ENCODE measurements at places on chromosomes 12 and 14.

DNA sequence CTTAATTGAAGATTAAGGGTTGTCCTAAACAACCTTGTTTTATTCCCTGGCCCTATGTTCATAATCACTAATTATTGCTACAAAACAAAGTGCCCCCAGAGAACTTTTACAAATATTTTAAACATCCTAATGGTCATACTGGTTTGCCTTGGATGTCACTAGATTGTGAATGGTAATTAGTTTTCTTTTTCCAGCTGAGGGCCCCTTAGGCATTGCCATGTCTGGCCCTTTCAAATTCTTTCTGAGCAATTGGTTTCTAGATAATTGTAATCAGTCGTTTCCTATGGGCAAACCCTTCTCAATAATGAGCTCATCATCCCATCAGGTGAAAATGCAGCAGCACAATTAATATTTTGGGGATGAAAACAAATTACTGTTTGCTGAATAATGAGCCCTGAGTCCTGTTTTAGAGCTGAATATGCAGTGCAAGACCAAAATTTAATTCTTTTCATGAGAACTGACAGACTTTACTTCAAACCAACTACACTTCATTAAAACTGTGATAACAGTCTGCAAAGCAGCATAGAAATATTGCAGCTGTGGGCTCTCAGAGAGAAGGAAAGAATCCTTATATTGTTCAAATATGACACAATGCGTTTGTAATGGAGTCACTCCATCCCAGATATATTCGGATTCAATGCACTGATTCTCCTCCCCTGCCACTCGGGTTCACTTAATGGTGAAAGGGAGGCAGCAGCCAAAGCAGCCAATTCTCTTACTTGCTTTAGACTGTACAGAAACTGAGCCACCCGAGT, 67.7 kb upstream of the ARHGAP5 start:
- DNase-seq = no peak

DNA sequence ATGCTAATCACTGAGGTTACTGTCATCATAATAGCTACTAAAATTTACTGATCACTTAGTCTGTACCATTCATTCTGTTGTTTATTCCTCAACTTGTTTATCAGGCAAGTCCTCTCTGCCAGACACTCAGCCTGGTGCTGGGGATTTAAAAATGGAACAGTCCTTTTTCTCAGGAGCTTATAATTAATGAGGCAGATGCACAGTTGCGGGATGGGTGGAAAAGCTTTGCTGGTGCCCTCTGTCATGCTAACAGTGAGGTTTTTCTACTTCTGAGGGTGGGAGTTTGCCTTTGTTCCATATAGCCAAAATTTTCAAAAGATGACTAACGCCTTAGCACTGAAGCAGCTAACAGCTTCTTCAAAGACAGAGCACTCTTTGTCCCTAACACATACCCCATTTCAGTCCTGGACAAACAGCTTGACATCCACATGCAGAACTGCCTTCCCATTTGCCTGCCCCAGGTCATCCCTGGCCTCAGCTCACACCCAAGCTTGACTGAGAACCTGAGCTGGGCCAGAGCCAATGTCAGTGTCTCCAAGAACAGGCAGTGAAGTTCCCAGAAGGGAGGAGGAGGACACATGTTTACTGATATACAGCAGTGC, 30.8 kb upstream of the HSPB8 start:
- DNase-seq = no peak

GRCh38 chr12:27101290-27101689, 18.9 kb upstream of the C12orf71 start:
- no peak for DNase-seq

DNA sequence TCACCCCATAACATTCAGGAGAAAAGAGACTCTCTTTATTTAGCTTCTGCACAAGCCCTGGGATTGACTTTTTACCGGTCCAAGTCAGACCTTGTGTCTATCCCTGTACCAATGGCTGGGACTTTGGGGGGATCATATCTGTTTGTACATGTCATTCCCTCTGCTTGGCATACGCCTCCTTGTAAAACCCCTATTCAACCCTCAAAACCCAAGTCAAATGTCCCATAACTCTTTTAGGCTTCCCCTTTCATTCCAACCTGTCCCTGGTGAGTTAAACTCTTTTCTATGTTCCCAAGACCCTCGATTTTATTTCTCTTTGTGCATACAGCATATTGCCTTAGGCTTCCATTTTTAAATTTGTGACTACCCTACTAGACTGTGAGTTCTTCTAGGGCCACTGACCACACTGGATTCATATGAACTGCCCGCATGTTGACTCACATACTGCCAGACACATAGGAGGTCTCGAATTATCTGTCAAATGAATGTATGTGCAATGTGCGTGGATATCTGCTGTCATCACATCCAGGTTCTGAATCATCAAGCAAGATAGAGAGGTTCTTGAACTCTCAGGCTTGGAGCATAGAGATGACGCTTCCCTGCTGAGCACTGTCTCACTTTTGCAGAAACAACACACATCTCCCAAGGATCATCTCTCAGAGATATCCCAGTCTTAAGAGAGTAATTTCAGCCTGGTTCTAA, 548.6 kb upstream of the TBX3 start:
- DNase-seq = no peak

GRCh38 chr12:132054983-132055382, 89.1 kb downstream of the DDX51 start:
- DNase-seq = no peak

DNA sequence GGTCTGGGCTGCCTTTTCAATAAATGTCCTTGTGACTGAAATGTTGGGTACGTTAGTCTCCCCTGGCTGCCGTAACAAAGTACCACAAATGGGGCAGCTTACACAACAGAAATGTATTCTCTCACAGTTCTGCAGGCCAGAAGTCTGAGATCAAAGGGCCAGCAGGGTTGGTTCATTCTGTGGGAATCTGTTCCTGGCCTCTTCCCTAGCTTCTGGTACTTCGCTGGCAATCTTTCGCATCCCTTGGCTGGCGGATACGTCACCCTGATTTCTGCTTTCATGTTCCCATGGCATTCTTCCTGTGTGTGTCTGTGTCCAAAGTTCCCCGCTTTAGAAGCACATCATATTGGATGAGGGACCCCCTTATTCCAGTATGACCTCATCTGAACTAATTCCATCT, 95.8 kb upstream of the NCOR2 start:
- no peak for DNase-seq

DNA sequence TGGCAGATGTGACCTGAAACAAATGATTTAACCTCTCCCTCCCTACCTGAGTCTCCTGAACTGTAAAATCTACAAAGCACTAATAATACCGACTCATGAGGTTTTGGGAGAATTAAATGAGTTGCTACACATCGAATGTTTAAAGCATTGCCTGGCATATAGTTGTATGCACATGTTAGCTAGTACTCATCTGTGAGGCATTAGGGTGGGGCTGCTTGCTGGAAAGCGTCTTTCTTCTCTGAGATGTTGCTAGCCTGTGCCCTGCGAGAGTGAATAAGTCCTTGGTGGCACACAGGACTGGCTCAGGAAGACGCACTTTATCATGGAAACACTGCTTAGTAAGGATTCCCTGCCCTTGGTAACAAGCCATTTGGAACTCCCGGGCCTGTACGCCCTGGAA, 6.1 kb downstream of the RAPGEF3 start:
- DNase-seq = no peak

GRCh38 chr12:31008961-31009840, 64.5 kb upstream of the DDX11 start:
- DNase-seq = no peak

DNA sequence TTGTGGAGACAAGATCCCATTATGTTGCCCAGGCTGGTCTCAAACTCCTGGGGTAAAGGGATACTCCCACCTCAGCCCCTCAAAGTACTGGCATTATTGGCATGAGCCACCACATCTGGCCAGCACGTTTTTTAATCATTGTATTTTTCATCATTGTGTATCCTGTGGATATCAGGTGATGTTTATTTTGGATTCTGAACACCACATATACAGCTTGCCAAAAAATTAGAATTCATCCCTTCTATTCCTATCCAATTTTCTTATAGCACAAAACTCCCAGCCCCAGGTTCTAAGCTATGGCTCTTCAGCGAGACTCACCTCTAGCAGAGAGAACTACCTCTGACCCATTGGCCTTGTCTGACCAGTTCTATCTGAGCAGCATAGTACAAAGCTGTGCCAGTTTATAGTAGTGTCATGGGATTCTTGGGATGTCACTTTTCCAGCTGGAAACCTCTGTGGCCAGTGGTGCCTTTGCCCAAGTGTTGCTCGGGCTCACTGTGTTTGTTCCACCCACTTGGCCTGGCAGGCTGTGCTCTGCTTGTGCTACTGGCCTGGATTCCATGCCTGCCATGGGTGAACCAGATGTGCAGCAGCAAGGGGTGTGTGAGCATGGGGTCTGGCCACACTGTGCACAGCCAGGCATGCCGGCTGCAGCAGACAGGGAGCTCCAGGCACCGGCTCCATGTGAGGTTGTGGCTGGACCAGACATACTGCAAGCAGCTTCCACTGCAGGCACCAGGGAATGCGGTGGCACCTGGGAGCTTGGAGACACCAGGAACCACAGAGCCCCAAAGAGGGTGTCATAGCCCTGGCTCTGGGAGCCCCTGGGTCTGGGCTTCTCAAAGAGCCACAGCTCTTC, 37.2 kb downstream of the TIMELESS start:
- no peak for DNase-seq

GRCh38 chr12:14970473-14970872, 2.4 kb upstream of the PDE6H start:
- DNase-seq = no peak

- DNase-seq = no peak
Observed at GRCh38 chr12:41856228-41856627, 288.4 kb downstream of the GXYLT1 start.

- no peak for DNase-seq
Observed at GRCh38 chr12:106032623-106032925, 106.2 kb downstream of the NUAK1 start.

GRCh38 chr12:132653567-132654290, 33.4 kb downstream of the POLE start:
- DNase-seq = no peak

- DNase-seq = no peak
Observed at GRCh38 chr14:100290607-100291304, 15.5 kb downstream of the SLC25A29 start.

DNA sequence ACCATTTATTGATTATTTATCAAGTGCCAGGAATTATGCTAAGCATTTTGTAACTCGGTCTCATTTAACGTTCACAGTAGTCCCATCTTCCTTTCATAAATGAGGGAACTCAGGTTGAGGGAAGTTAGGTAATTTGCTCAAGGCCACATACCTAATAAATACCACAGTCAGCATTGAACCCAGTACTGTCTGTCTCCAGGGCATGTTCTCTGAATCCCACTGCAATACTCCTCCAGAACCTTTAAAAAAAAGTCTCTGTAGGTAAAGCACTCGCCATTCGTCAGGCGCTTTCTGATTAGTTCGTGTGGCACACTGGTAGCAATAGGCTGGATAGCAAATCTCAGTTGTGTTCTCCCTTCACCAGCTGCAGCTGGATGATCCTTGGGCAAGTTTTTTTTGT, 14.3 kb downstream of the SLC17A8 start:
- DNase-seq = no peak

DNA sequence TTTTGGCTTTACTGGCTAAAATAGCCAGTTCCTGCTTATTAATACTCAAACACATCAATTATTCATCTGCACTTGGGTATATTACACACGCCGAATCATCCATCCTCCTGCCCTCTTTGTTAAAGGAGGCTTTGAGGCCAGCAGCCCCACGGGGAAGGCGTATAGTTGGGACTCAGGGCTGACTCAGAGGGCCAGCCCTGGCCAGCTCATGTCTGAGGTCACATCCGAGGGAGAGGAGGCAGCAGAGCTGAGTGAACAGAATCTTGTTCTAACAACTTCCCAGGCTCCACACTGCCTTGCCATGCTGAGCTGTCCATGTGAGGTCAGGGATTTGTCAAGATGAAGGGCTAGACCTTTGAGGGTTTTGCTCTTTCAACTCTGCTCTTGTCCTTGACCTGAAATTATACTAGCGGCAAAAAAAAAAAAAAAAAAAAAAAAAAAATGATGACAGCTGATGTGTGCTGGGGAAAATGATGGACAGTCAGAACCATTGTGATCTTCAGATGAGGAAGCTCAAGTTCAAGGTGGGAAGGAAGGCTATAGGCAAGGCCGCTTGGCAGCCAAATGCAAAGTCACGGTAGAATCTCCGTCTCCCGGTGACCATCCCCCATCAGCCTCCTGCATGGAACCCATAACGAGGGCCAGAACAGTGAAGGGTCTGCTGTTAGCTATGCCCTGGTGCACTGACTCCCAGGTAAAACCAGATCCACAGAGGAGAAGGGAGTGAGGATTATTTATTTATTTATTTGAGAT, 12.5 kb upstream of the MARK3 start:
- DNase-seq = peak; percentile 23

GRCh38 chr12:56220611-56221231, 1.0 kb downstream of the RNF41 start:
- DNase-seq = no peak

DNA sequence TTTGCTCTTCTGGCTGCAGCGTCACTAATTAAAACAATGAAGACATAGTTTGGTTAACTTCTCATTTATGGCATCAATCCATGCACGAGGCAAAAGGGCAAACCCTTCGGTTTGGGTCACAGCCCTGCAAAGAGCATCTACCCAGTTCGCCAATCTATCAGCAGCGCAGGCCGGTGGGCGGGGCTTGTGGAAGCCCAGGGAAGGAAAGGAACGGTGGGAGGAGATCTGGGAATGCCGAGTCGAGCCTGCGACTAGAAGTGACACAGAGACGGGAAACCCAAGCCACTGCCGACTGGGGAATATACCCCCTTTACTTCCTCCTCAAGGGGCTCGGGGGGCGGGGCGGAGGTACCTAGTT, 466 bp downstream of the KICS2 start:
- DNase-seq = peak; percentile 46

GRCh38 chr12:51188359-51189051, 15.6 kb upstream of the TFCP2 start:
- DNase-seq = no peak

DNA sequence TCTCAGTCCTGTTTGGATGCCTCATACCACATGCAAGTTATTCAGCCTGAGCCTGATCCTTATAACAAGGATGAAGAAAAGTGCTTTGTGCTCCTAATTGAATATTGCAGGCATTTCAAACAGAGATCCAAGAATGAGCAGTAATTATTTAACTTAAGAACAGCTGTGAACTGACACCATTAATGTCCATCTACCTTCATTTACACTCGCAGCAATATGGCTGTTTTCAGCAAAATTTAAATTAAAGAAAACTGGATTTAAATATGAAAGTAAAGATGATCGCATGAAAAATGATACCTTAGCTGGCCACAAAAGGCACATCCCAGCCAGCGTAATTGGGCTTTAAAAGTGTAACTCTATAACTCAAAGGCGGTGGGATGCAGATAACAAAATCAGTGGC, 466.3 kb downstream of the GALC start:
- DNase-seq = no peak

- no peak for DNase-seq
Observed at GRCh38 chr14:100618318-100618693, 31.1 kb upstream of the BEGAIN start.

Measured in stimulated activated CD4-positive, alpha-beta T cell treated with anti-CD3 and anti-CD28 coated beads, Interleukin-4, amount 100 ng/mL, for 48 hours (primary cell).